ENCODE measurements at places on chromosomes 7 and 10.

DNA sequence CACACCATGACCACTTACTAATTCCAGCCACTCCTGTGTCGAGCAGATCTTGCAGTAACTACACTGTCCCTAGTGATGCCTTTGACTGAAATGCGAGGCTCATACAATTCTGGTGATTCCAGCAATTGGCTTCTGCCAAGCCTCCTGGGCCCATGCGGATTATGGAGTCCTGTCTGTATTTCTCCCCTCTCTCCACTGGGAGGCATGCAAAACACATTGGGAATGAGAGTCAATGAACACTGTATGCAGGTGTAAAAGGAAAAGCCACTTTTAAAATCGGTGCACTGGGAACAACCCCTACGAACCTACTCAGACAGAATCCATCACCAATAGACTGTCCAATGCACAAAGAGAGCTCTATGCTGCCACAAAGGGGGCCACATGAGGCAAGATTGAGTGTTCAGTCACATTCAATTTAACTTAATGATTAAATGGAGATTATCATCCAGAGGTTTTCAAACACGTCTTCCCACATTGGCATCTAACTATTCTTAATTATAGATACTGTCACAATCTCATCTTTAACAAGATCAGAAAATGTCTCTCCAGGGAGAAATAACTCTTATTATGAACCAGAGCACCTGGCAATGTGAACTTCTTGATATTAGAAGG, 550.6 kb downstream of the GLRX3 start:
- DNase-seq: no peak

DNA sequence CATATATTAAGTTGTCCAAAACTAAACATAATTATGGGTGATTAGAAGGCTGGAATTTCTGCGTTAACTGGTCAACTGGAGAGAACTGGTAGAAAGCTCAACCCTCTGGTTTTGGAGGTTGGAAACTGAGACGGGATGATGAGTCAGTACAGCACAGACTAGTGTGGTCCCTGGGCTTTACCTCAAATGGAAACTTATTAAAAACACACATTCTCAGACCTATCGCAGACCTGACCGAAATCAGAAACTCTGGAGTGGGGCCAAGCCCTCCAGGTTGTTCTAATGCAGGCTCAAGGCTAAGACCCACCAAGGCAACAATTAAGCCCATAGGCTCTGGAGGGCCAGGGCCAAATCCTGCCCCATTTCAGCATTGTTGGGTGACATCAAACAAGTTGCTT, 136.9 kb downstream of the KCNMA1 start:
- no peak for DNase-seq

- DNase-seq: no peak
Measured at GRCh38 chr10:78614744-78615143, 454.0 kb upstream of the ZMIZ1 start.

DNA sequence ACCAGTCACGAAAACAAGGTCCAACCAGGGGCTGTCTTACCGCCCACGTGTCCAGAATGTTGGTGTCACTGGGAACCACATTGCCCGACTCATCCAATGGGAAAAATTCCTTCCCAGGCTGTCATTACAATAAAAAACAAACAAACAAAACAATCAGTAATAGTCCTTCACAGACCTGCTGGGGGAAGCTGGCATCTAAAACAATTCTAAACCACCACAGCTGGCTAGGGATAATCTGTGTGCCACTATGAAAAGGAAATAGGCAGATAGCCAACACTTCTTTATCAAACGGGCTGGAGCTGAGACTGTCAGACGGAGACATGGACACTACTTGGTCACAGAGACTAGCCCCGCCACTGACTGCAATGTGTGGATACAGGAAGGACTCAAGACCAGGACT, 9.2 kb downstream of the AKR1B1 start:
- no peak for DNase-seq

DNA sequence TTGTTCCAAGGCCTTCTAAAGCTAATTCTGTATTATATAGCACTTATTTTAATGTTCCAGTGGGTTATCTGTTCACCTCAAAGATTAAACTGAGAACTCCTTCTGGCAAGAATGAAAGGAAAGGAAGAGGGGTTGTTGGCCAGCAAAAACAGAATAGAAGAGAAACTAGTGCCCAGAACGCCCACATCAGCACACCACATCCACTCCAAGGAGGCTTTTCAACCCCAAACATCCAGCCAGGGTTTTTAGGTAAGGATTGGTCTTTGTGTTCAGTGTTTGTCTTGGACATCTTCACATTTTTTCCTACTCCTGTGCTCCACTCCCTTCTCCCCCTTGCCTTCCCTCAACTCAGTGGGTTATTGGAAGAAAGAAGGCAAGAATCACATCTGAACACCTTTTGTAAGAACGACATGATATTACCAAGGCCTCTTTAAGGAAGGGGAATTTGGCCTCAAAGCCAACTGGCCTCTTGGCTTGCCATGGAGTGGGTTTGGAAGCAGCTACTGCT, 55.8 kb downstream of the BICC1 start:
- no peak for DNase-seq

DNA sequence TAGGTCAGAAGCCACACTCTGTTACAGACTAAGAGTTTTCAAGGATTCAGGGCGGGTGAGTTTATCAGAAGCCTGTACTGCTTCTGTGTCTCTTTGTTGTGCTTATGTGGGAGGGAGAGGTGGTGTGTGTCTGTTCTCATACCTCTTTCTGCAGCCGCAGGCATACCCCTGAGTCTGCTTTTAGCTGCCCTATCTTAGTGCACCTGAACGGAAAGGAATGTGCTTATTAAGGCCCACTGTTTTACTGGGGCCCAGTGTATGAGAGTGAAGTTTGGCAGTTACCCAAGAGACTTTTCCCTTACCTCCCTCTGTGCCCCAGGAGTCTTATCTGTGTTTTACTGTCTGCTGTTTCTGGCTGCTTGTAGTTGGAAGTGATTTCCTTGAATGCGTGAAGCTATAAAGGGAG, 104.3 kb downstream of the TYW1 start:
- no peak for DNase-seq

GRCh38 chr7:106480616-106481031, 180.3 kb downstream of the CCDC71L start:
- peak; percentile 25 for DNase-seq

DNA sequence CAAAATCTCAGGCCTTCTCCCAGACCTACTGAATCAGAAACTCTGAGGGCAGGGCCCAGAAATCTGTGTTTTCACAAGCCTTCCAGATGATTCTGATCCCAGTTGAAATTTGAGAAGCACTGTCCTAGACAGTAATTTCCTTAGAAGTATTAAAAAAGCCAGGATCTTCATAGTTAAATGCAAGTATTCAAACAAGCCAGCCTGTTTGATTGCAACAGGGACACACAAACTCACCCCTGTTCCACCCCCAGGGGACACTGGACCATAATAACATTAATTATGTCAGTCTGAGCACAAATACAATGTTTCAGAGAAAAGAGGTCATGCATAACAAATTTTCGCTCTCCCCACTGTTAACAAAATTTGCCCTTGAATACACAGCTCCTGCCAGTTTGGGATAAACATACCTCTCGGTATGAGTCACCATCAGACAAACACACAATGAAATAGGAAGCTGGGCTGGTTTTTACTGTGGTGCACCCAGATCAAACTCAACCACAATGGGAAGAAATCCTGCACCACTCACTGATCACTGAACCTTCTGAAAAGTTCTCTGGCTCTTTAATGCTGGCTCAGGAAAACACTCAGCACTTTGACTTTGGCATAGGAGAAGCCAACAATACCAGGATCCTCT, 34.3 kb downstream of the ABLIM1 start:
- no peak for DNase-seq

DNA sequence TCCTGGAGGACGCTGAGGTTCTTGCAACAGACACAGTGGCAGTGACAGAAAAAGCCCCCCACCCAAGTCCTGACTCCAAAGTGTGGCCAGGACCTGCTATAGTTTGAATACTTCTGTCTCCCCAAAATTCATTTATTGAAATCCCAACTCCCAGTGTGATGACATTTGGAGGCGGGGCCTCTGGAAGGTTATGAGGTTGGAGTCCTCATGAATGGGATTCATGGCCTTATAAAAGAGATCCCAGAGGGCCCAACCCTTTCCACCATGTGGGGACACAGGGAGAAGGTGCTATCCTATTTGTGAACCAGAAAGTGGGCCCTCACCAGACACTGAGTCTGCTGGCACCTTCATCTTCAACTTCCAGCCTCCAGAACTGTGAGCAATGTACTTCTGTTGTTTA, 18.3 kb downstream of the ANXA11 start:
- no peak for DNase-seq

DNA sequence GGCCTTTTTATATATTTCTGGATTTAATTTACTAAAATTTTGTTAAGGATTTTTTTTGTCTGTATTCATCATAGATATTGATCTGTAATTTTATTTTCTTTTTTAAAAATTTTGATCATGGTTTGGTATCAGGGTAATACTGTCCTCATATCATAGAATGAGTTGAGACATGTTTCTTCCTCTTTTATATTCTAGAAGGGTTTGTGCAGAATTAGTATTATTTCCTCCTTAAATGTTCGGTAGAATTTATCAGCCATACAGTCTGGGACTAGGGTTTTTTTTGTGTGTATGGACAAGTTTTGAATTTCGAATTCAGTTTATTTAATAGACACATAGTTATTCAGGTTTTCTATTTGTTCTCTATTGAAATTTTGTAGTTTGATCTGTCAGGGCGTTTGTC, 54.0 kb downstream of the SHOC2 start:
- DNase-seq: no peak

- DNase-seq: no peak
Measured at GRCh38 chr10:7006566-7006965, 404.3 kb downstream of the SFMBT2 start.

DNA sequence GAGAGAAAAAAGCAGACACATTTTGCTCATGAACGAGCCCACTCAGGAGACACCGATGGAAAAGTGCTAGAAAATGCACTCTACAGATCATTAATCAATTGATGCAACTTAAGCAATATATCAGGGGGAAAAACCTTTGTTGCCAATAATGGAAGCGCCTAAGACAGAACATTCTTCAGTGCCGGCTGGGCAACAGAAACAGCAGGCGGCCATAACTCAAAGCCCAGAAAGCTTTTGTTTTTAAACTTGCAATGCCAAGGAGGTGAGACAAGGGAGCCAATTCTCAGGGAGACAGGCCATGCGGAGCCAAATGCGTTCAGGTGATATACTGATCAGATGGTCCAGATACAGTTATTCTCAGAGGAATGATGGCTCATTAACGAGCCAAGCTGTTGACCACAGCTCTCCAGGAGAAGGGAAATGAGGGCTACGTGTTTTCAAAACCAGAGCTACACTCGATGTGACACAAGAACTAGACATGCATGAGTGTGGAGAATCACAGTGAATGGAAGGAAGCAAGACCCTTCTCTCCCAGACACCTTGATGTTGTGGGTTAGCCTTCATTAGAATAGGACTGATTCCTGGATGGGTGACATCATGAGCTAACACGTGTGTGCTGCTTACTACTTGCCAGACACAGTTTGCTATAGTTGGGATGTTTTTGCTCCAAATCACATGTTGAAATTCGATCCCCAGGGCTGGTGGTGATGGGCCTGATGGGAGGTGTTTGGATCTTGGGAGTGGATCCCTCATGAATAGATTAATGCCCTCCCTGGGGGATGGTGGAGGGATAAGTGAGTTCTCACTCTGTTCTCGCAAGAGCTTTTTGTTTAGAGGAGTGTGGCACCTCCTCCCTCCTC, 79.1 kb upstream of the KCNMA1 start:
- DNase-seq: no peak

DNA sequence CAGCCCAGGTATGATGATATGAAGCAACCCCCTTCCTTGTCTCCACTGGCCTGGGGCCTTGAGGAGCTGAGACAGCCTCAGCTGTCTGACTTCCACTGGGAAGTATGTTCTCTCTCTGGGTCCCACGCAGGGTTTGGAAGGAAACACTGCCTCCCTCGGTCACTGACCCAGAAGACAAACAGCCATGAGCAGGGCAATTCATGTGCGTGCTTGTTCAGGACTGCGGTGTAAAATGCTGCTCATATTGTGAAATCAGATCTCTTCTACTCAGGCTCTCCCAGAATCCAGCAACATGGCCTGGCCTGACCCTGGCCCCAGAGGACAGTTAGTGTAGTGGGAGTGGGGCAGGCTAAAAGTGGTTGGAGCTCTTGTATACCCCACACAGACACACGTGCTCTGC, 2.8 kb downstream of the CLCN1 start:
- no peak for DNase-seq

DNA sequence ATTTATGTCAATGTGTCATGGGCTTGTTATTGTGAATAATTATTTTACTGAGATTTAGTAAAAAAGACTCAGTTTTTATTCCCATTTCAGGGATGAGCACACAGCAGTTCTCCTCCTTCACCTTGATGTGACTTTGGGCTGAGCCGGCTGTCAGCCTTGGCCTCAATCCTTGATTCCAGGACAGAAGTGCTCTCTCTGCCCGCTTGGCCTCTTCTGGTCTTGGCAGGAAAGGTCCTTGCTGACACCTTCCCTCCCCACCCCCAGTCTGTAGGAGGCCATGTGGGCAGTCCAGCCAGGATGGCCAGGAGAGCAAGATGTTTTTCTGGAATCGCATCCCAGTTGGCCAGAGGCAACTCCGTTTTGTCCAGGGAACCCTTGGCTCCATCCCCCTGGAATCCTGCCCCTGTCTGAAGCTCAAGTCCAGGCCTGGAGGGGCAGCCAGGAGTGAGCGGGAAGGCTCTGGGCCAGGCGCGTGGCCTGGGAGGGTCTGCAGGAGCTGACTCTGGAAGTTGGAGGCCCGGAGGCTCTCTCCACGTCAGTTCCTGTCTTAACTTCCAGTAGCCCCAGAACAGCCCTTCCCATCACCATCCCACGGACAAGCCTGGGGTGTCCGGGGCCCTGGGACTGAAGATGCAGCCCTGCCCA, 100.9 kb downstream of the PDGFA start:
- DNase-seq: no peak
